M059J (cell line): ENCODE measurements at places on chromosomes 4 and X.

- DNase-seq, result peak; percentile 52
These were observed 18.2 kb downstream of the PTTG2 start for GRCh38 chr4:37978248-37978924.

- DNase-seq, result no peak
These were observed 125.7 kb upstream of the GABRG1 start for GRCh38 chr4:46249516-46249915.

DNA sequence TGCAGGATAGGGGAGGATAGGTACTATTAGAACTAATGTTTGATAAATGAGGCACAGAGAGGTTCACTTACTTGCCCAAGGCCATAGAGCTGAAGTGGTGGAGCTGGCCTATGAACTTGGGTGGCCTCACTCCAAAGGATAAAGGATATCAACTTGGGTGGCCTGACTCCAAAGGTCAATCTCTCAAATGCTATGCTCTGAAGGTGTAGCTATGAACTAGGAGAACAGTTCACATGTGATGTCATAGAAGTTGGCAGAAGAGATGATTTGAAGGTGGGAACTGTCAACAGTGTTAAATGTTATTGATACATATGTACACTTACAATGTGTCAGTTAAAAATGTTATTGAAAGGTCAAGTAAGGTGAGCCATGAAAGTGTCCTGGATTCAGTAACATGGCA, 6.2 kb upstream of the CHST7 start:
- no peak for DNase-seq

DNA sequence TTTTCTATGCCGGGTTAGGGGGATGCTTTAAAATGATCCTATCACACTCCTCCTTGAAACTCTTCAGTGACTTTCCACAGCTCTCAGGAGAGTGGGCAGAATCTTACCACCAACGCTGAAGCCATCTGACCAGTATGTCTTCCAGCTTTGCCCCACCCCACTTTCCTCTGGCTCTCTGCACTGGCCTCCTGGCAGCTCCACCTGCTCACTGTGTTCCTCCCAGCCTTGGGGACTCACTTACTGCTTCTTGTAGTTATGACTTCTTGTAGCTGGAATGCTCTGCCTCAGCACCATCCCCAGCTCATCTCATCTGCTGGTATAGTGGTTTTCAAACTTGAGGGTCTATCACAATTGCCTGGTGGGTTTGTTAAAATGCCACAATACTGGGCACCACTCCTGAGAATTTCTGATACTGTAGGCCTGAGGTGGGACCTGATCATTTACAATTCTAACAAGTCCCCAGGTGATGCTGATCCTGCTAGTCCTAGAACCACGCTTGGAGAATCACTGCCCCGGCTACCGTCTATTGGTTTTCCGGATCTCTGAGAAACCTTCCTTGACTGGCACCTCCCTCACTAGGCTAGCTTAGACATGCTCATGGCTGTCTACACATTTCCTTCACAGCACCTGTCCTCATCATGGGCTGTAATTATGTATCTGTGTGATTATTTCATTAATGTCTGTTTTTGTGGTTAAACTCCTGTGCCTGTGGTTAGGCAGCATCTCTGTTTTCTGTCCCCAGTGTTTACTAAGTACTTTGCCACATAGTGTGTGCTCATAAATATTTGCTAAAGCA, 152.2 kb downstream of the MGST2 start:
- DNase-seq, result no peak

DNA sequence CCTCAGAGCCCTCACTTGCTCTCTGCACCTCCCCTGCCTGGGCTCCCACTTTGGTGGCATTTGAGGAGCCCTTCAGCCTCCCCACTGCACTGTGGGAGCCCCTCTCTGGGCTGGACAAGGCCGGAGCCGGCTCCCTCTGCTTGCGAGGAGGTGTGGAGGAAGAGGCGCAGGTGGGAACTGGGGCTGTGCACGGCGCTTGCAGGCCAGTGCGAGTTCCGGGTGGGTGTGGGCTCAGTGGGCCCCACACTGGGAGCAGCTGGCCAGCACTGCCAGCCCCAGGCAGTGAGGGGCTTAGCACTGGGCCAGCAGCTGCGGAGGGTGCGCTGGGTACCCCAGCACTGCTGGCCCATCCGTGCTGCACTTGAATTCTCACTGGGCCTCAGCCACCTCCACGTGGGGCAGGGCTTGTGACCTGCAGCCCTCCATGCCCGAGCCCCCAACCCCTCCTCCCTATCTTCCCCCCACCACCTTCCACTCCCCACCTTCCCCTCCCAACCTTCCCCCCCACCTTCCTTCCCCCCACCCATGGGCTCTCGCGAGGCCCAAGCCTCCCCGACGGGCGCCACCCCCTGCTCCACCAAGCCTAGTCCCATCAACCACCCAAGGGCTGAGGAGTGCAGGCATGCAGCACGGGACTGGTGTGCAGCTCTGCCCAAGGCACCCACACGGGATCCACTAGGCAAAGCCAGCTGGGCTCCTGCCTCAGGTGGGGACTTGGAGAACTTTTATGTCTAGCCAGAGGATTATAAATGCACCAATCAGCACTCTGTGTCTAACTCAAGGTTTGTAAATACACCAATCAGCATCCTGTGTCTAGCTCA, 113.5 kb upstream of the BEND4 start:
- no peak for DNase-seq
